Ureter (tissue), 1 donor: ENCODE measurements at places on chromosomes 12 and 14.

DNA sequence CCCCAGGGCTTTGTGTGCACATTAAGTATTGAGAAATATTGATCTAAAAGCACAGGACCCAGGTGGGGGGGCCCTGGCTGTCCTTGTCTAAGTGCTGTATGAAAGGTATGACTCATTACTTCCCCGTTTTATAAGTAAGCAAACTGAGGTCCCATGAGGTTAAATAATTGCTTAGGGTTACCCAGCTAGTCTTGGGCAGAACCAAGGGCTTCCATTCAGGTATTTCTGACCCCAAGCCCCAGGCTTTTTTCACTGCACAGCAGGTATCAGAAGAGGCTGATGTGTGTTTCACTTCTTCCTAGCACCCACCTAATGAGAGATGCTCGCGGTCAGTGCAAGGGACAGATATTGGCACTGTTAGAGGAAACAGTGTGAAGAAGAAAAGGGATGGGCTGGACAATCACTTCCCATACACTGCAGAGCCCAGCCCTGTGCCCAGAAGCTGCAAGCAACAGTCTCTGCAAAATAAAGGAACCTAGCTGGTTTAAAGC, 4.7 kb upstream of the TC2N start:
- DNase-seq, result no peak

GRCh38 chr12:52171950-52172512, 19.8 kb downstream of the KRT80 start:
- DNase-seq, result no peak

- DNase-seq, result no peak
These were observed 73.1 kb upstream of the PWP1 start for GRCh38 chr12:107612508-107612907.

GRCh38 chr12:16972923-16973770, 367.2 kb upstream of the LMO3 start:
- no peak for DNase-seq

- DNase-seq, result no peak
These were observed 7.7 kb upstream of the AMN1 start for GRCh38 chr12:31736472-31736871.

DNA sequence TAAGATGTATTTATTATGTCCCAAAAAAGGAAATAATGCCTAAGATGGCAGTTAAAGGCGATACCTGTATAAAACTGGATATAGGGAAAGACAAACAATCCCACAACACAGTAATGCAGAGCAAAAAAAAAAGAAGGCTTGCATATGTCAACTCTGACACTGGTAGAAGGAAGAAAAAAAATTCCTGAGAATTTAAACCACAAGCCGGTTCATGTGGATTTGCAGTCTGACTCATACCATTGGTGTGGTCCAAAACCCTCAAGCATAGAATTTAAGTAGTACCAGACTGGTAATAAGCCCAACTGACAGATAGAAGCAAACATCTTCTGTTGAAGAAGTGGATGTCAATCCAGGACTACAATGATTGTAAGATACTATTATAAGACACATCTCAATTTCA, 7.2 kb downstream of the DNAI7 start:
- DNase-seq, result no peak
